Activated T-helper 2 cell treated with anti-CD3 and anti-CD28 coated beads, Interferon-gamma antibody, Interleukin-2, Interleukin-4, amounts not matched to agents 10 μg/mL and 5 μg/mL and 100 μg/mL, durations not matched to agents 14 hours and 24 hours and 36 hours (primary cell): ENCODE measurements at places on chromosomes 1 and 21. TPM values are rescaled to one million over a fixed set of nuclear protein-coding genes. Genes with fewer than 3 reads are reported as not detected.

The SPATA21 gene
- total RNA-seq, result not detected in 2 replicates

The CSF3R gene
- 0.11 and 0.62 TPM in 2 replicates for total RNA-seq

The CRB1 gene
- total RNA-seq, result not detected in 2 replicates

The SLC27A3 gene
- 11.5 and 13.7 TPM in 2 replicates for total RNA-seq

The RGS5 gene
- total RNA-seq, result 2.3 and 2.8 TPM in 2 replicates

GRCh38 chr1:174358786-174359453, 88.8 kb upstream of the GPR52 start:
- H3K27me3 ChIP-seq, result no peaks in the 10 kb centered on the region
- H3K27ac ChIP-seq, result no peak overlapping the region
- H3K36me3 ChIP-seq, result no peaks in the 10 kb centered on the region
- no peak for DNase-seq

GRCh38 chr1:2595812-2596529, 9.4 kb downstream of the PRXL2B start:
- H3K4me3 ChIP-seq, result no peak overlapping the region
- H3K36me3 ChIP-seq, result no peaks in the 10 kb centered on the region
- no peak overlapping the region for H3K27ac ChIP-seq
- no peak for DNase-seq

DNA sequence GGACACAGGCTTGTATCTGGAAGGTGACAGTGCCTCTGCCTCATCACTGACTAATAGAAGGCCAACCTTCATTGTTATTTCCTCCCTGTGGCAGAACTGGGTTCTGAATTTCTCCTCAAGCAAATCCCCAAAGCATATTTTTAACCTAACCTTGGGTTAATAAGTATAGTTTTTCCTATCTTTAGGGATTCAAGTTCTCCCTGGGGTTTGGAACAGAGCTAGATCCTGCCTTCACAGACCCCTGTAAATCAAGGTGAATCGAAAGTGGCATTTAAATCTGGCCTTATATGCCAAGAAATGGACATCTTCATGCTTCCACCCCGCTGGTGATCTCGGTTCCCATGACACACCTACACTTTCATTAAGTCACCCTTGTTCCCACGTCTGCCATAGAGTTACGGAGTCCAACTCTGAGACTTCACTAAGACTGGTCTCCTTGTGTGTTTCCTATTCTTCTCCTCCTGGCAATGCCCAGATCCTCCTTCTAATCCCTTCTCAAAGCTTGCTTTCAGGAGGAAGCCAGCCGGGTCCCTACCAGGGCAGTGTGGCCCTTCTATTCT, 4.3 kb upstream of the CHI3L2 start:
- no peaks in the 10 kb centered on the region for H3K27me3 ChIP-seq
- no peak overlapping the region for H3K27ac ChIP-seq
- peaks cover 3% of the 10 kb centered on the region for H3K36me3 ChIP-seq

- no peaks in the 10 kb centered on the region for H3K36me3 ChIP-seq
- H3K27me3 ChIP-seq, result no peaks in the 10 kb centered on the region
- no peak overlapping the region for H3K27ac ChIP-seq
- H3K4me3 ChIP-seq, result no peak overlapping the region
- H3K4me1 ChIP-seq, result peaks cover 14% of the 10 kb centered on the region
Measured at GRCh38 chr1:151814971-151815545, 9.8 kb upstream of the LINGO4 start.

DNA sequence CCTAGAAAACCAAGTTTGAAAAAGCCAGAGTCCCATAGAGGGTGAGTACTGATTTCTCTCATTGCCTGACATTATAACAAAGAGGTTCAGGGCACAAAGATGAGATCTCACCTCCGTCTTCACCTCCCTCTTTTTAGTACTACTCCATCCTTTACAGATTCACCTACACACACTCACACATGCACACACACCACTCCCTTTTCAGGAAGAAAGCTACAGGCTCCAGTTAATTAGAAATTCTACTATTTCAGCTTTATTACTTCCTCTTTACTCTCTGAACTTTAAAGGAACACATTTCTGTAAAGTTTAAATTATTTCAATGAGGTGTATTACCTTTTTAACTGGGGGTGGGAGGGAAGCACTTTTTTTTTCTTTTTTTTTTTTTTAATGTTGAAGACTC, 59.6 kb upstream of the PRDX6 start:
- no peak for DNase-seq
- no peak overlapping the region for H3K4me3 ChIP-seq
- no peaks in the 10 kb centered on the region for H3K27me3 ChIP-seq
